ENCODE measurements at places on chromosomes 5 and 9.

DNA sequence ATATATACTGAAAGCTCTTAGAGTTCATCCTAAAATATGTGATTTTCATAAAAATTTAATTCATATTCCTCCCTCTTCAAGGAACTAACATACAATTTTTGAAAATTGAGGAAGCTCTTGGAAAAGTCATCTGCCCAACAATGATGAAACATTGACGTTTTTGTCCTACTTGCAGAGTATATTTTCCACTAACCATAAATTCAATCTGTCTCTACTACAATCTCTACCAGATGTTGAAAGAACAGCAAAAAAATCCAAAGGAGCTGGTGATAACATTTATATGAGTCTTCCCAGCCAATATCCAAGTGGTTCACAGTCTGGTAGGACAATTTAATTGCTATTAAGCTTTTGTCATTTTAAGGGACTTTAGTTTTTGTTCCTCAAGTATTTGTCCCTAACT is 81.1 kb upstream of the NR3C1 start:
- DNase-seq, result no peak

- peak; percentile 75 for DNase-seq
Measured at GRCh38 chr5:136769900-136770684, 404.7 kb upstream of the TRPC7 start.

GRCh38 chr5:44002381-44002901 is 386.8 kb downstream of the FGF10 start:
- no peak for DNase-seq

DNA sequence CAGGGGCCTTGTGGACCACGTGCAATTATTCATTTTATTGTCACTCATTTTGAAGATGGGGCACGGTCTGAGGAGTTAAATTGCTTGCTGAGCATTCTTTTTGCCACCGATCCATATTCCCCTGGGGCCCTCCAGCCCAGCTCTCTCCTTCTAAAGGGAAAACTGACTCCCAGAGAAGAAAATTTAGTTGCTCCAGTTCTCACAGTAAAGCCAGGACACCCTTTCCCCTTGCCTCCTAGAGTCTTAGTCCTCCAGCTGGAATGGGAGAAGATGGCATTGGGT is 1.0 kb upstream of the PANK3 start:
- peak; percentile 68 for DNase-seq

- no peak for DNase-seq
Measured at GRCh38 chr5:9099689-9100088, 446.2 kb downstream of the SEMA5A start.

DNA sequence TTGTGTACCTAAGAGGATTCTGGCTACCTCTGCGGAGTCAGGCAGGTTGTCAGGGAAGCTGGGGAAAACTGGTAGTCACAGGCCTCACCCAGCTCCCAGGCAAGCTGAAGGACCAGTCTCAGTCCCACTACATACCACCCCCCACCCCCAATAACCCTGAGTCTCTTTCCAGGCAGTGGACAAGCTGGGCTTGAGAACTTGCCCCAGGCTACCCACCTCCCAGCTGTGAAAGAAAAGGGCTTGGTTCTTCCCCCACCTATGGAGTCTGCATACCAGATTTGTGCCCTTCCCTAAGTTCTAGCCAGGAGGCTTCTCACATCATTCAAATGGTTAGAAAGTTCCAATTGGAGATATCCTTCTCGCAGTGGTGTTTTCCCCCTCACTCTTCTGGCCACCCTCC is 1678.8 kb downstream of the MAT2B start:
- no peak for DNase-seq

DNA sequence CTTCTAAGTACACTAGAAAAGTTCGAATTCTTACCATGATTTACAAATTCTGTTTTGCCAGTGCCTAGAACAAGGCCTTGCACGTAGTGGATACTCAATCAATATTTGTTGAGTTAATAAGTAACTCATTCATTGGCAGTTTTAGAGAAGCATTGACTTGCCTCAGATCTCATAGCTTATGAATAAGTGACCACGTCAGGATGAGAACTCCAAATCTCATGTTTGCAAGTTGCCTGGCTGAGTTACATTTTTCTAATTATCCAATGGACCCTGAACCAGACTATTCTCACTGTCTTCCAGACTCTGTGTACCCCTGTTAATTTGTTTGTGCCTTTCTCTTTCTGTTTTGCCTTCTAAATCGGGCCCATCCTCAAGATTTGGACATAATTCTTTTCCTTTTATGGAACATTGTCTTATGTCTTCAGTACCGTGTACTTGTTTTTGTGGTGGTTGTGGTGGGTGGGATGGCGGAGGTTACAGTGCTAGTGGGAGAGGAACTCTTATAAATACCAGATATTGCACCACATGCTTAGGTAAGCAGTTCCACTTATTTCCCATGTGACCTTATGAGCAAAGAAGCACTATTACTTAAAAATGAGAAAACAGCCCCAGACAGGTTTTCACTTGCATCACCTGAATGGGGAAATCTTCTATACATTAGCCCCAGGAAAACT is 96.3 kb downstream of the UNC13B start:
- no peak for DNase-seq

- no peak for DNase-seq
Measured at GRCh38 chr9:76486151-76486550, 27.2 kb downstream of the GCNT1 start.

DNA sequence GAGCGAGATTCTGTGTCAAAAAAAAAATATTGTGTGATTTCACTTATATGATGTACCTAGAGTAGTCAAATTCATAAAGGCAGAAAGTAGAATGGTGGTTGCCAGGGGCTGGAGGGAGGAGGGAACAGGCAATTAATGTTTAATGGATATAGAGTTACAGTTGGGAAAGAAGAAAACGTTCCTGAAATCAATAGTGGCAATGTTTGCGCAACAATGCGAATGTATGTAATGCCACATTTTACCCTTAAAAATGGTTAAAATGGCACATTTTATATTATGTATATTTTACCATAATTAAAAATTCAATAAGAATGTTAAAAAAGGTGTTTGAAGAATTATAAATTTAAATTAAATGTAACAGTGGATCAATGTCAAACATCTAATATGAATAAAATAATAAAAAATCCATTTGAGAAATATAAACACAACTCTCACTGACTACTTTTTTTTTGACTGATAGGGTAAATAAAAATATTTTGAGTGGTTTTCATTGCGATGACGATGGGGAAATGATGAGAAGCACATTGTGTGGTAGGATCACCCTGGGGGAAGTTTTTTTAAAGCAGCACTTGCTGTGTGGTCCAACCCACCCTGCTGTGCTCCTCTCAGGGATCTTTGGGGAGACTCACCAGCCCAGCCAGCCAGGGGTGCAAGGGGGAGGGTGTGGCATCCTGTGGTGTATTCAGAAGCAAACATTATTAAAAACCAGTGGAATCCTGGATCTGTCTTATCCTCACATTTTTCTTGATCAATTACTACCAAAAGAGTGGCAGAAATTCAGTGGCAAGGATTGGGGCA is 4.3 kb downstream of the FYB1 start:
- no peak for DNase-seq

All from midbrain (tissue), 1 donor.